A549 treated with RU486 at 1 μM for 4 hours (cell line): ENCODE measurements at places on chromosomes 6 and 20. TPM values are rescaled to one million over a fixed set of nuclear protein-coding genes. Genes with fewer than 3 reads are reported as not detected.

Gene GFRA4
- not detected in 5 replicates for total RNA-seq

Gene TSPO2
- total RNA-seq = not detected in 5 replicates

Gene TPMT
- 4.5 to 7.0 TPM (median 5.9 TPM) in 5 replicates for total RNA-seq

Gene KIF25
- 0.14 TPM in 1 of 5 replicates, not detected in the others for total RNA-seq

Gene GPX5
- not detected in 5 replicates for total RNA-seq

Gene LMBRD1
- 6.2 to 14.3 TPM (median 11.5 TPM) in 5 replicates for total RNA-seq

Gene MYCT1
- 0.03 to 0.13 TPM (median 0.09 TPM) in 4 of 5 replicates, not detected in the other for total RNA-seq

Gene TRIM15
- 0.20 TPM in 1 of 5 replicates, not detected in the others for total RNA-seq
